Activated CD8-positive, alpha-beta memory T cell treated with anti-CD3 and anti-CD28 coated beads, Interleukin-2, amount 10 ng/mL, durations not matched to agents 7 days and 5 days (primary cell): ENCODE measurements at places on chromosomes 6 and 20.

DNA sequence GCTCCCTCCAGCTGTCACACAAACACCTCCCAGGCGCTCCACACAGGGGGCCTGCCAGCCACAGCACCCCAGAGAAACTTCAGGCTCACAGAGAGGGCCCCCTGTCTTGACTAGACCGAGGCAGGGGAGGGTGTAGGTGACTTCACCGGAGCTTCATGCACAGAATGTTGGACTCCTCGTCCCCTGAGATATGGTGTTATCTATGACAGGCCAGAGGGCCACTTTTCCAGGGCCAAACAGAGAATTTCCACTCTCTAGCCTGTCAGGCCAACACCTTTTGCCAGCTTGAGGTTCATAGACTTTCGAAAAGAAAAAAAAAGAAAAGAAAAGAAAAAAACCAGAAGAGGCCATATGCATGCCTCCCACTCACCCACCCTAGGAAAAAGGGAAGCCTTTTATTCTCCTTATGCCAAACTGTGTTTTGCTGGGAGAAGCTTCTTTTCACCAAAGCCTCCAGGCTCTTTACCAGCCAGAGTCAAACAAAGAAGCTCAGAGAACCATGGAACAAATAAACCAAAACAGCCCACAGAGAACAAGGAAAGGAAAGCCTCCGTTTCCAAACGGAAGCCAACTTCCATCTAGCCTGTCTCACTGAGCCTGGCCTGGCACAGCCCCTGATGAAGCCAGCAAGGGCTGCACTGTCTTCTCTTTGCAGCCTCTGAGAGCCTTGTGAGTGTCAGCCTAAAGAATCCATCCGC, 313.2 kb upstream of the JARID2 start:
- no peak overlapping the region for H3K4me3 ChIP-seq
- peaks cover 3% of the 10 kb centered on the region for H3K4me1 ChIP-seq
- H3K27me3 ChIP-seq, result no peaks in the 10 kb centered on the region
- no peak overlapping the region for H3K27ac ChIP-seq

GRCh38 chr20:41249411-41250281, 67.9 kb downstream of the ZHX3 start:
- H3K36me3 ChIP-seq, result no peaks in the 10 kb centered on the region
- no peak overlapping the region for H3K27ac ChIP-seq
- H3K27me3 ChIP-seq, result no peaks in the 10 kb centered on the region

- H3K4me1 ChIP-seq, result peaks cover 1% of the 10 kb centered on the region
- peaks cover 43% of the 10 kb centered on the region for H3K27me3 ChIP-seq
- DNase-seq, result no peak
- no peak overlapping the region for H3K4me3 ChIP-seq
- H3K36me3 ChIP-seq, result peaks cover 2% of the 10 kb centered on the region
Observed at GRCh38 chr6:30234356-30234755, 21.1 kb upstream of the TRIM26 start.

GRCh38 chr20:47206962-47207641, 149.4 kb downstream of the ZMYND8 start:
- H3K27ac ChIP-seq, result peak overlapping the region; percentile 34
- H3K27me3 ChIP-seq, result no peaks in the 10 kb centered on the region
- no peak overlapping the region for H3K4me3 ChIP-seq
- H3K36me3 ChIP-seq, result peaks cover 9% of the 10 kb centered on the region

- peak overlapping the region; percentile 58 for H3K4me3 ChIP-seq
- H3K27me3 ChIP-seq, result no peaks in the 10 kb centered on the region
- H3K36me3 ChIP-seq, result peaks cover 9% of the 10 kb centered on the region
Observed at GRCh38 chr6:13453771-13454251, 33.6 kb downstream of the GFOD1 start.
